ENCODE measurements at places on chromosomes 4 and X.

GRCh38 chr4:90317785-90318184, 190.6 kb downstream of the CCSER1 start:
- DNase-seq, result no peak

DNA sequence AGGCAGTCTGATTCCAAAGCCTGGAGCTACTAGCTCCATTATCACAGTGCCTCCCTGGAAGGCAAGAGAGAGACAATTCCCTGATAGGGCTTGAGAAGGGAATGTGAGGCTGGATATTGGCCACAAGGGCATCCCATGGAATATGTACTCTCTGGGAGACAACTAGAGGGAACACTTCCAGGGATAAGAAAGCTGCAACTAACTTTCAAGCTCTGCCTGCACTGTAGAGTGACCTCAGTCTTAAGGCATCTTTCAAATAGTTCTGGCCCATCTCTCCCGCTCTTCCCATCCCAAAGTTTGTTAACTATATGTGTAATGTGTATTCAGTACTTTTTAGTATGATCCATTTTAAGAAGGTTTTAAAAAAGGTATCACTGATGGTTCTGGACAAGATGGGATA, 13.1 kb upstream of the RNF212 start:
- DNase-seq, result no peak

DNA sequence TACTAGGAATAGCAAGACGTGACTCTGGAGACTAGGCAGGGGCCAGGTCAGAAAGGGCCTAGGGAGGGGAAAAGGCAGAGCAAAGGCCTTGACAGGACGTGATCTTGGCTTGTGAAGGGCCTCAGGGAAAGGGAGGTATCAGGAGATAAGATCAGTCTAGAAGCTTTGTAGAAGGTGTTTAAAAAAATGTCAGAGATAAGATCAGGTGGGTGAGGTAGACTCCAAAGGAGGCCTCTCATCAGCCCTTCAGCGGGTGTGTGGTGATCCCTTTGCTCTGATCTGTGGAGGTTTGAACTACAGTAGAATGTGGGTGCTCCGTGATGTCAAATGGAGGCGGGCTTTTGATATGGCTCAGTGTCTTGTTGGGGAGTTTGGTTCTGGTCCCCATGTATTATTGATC, 78.8 kb upstream of the PRPS1 start:
- no peak for DNase-seq

- DNase-seq, result no peak
Measured at GRCh38 chr4:16893141-16893651, 5.2 kb downstream of the LDB2 start.

DNA sequence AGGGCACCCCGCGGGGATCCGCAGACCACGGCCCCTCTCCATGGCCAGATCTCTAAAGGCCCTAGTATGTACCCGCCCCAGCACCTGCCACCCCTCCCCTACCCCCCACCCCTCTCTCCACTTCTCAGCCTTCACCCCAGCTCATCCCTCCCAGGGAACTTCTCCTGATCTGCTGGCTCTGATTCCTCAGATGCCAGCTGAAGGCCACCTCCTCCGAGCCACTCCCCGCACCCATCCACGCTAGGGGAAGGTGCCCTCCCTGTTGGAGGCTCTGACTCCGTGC, 11.9 kb downstream of the PSAPL1 start:
- DNase-seq, result no peak

- DNase-seq, result peak; percentile 59
Measured at GRCh38 chr4:26076000-26076587, 162.1 kb downstream of the SMIM20 start.
